Transverse colon (tissue), 4 donors: ENCODE measurements at places on chromosomes 4 and X. TPM values are rescaled to one million over a fixed set of nuclear protein-coding genes. Genes with fewer than 3 reads are reported as not detected.

HS3ST1 gene
- 3.2 TPM for total RNA-seq

SASH3 gene
- 1.6 TPM for total RNA-seq

GRCh38 chrX:137988470-137988869 is 422.5 kb downstream of the ZIC3 start:
- H3K4me1 ChIP-seq: no peaks in the 10 kb centered on the region
- H3K4me3 ChIP-seq: no peak overlapping the region
- H3K36me3 ChIP-seq: no peaks in the 10 kb centered on the region
- H3K27me3 ChIP-seq: no peaks in the 10 kb centered on the region
- no peak for DNase-seq

DNA sequence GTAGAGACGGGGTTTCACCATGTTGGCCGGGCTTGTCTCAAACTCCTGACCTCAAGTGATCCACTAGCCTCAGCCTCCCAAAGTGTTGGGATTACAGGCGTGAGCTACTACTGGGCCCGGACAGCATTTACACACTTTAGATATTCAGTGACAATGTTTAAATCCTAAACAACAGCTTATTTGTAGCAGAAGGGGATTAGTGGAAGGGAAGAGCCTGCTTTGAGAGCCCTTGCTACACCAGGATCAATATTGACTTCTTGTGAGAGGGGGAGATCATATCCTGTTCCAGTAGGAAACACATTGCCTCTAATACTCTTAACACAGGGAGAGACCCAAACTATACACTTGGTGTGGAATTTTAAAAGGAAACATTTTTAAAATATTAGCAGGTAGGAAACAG is 7.1 kb downstream of the MGST2 start:
- no peak for DNase-seq
- H3K4me3 ChIP-seq: no peak overlapping the region
- no peaks in the 10 kb centered on the region for H3K36me3 ChIP-seq
- H3K27ac ChIP-seq: no peak overlapping the region
- H3K27me3 ChIP-seq: no peaks in the 10 kb centered on the region

TEC gene
- 1.2 TPM for total RNA-seq

GRCh38 chrX:39631276-39632229 is 466.2 kb downstream of the BCOR start:
- no peaks in the 10 kb centered on the region for H3K4me1 ChIP-seq
- no peaks in the 10 kb centered on the region for H3K27me3 ChIP-seq
- no peak overlapping the region for H3K27ac ChIP-seq
- no peak for DNase-seq
- no peaks in the 10 kb centered on the region for H3K36me3 ChIP-seq
- no peak overlapping the region for H3K4me3 ChIP-seq

- H3K27ac ChIP-seq: no peak overlapping the region
- no peak for DNase-seq
- H3K4me3 ChIP-seq: no peak overlapping the region
- H3K4me1 ChIP-seq: no peaks in the 10 kb centered on the region
- no peaks in the 10 kb centered on the region for H3K27me3 ChIP-seq
- H3K36me3 ChIP-seq: no peaks in the 10 kb centered on the region
Measured at GRCh38 chr4:92199135-92199534, 104.6 kb upstream of the GRID2 start.

- no peak overlapping the region for H3K4me3 ChIP-seq
- DNase-seq: no peak
- H3K4me1 ChIP-seq: no peaks in the 10 kb centered on the region
- no peaks in the 10 kb centered on the region for H3K36me3 ChIP-seq
- H3K27me3 ChIP-seq: no peaks in the 10 kb centered on the region
Measured at GRCh38 chrX:1587161-1587560, 4.2 kb upstream of the AKAP17A start.

- H3K4me1 ChIP-seq: no peaks in the 10 kb centered on the region
- no peak for DNase-seq
- H3K27ac ChIP-seq: no peak overlapping the region
- H3K36me3 ChIP-seq: no peaks in the 10 kb centered on the region
Measured at GRCh38 chr4:146369446-146369845, 152.3 kb downstream of the SLC10A7 start.

GRCh38 chrX:138067415-138067814 is 501.5 kb downstream of the ZIC3 start:
- H3K27ac ChIP-seq: no peak overlapping the region
- no peaks in the 10 kb centered on the region for H3K27me3 ChIP-seq
- no peak for DNase-seq
- no peak overlapping the region for H3K4me3 ChIP-seq
- H3K36me3 ChIP-seq: no peaks in the 10 kb centered on the region
- H3K4me1 ChIP-seq: no peaks in the 10 kb centered on the region

GRCh38 chr4:87802858-87803257 is 3.5 kb downstream of the IBSP start:
- H3K4me1 ChIP-seq: no peaks in the 10 kb centered on the region
- H3K27me3 ChIP-seq: no peaks in the 10 kb centered on the region
- no peaks in the 10 kb centered on the region for H3K36me3 ChIP-seq
- no peak for DNase-seq

PHKA1 gene
- 3.0 TPM for total RNA-seq

DNA sequence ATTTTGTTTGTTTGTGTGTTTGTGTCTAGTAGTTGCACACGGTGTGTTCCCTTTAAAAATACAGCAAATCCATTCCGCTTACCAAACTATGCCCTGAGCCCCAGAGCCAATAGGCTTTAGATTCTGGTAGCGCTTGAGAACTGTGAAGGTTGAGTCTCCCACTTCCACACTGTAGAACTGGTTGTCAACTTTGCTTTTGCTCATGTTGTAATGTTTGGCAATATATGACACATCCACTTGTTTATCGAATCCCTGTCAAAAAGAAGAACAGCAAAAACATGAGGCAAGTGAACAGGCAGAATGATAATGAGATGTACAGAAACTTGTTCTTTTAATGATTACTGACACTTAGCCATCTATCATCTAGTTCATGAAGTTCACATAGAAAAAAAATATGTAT is 200.6 kb downstream of the MAPK10 start:
- no peaks in the 10 kb centered on the region for H3K36me3 ChIP-seq
- no peak overlapping the region for H3K4me3 ChIP-seq
- no peaks in the 10 kb centered on the region for H3K27me3 ChIP-seq
- H3K27ac ChIP-seq: no peak overlapping the region
- no peak for DNase-seq

- no peaks in the 10 kb centered on the region for H3K4me1 ChIP-seq
- no peaks in the 10 kb centered on the region for H3K27me3 ChIP-seq
- H3K4me3 ChIP-seq: no peak overlapping the region
- no peak overlapping the region for H3K27ac ChIP-seq
- no peaks in the 10 kb centered on the region for H3K36me3 ChIP-seq
Measured at GRCh38 chr4:25803720-25804225, 59.0 kb downstream of the SEL1L3 start.

- no peaks in the 10 kb centered on the region for H3K36me3 ChIP-seq
- H3K27ac ChIP-seq: no peak overlapping the region
- DNase-seq: no peak
- no peak overlapping the region for H3K4me3 ChIP-seq
- no peaks in the 10 kb centered on the region for H3K27me3 ChIP-seq
Measured at GRCh38 chrX:139023531-139023930, 312.0 kb upstream of the FGF13 start.

DNA sequence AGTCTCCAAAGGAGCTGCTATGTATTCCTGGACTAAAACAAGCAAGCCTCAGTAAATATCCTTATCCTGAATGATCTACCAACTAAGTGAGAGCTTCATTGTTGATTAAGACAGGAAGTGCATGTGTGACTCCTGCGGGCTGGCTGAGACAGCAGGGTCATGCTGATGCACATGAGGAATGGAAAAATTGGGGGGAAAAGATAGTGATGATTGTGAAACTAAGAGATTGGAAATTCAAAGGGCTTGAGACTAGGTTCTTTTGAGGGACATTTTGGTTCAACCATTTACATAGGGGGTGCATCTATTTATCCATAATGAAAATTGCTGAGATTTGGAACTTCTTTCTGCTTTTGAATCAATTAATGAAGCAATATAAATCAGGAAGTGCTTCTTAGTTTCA is 61.1 kb upstream of the C1QTNF7 start:
- H3K27me3 ChIP-seq: no peaks in the 10 kb centered on the region
- H3K4me1 ChIP-seq: no peaks in the 10 kb centered on the region
- no peak overlapping the region for H3K27ac ChIP-seq
- no peaks in the 10 kb centered on the region for H3K36me3 ChIP-seq
- DNase-seq: no peak

DNA sequence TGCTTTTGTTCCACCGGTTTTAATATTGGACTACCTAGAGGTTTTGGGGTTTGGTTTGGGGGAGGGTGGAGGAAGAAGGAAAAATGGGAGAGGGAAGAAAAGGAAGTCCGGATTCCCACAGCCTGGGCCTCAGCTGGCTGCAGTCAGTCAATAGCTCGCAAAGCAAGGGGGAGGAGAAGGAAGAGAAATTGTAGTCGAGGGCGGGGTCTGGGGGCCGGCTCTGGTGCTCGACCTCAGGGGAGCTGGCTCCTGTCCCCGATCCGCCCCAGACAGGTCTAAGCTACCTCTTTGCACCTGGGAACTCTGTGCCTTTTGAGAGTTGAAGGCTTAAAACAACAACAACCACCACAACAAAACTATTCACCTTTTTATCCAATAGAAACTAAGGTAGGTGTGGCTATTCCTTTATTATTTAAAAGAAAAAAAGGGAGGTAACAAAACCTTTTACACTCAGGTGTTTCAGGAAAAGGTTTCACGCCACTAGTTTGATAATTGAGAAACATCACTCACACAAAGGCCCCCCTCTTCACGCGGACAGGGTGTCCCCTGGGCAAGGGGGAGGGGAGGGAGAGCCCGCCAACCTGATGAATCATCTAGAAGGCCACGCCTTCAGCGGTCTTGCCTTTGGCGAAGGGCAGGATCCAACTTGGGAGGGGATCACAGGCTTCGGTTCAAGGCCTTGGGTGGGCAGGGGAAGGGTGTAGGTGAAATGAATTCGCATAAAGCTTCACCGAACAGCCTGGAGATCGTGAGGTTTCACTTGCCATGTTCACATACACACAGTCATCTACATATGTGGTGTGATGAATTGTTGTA is 1.6 kb upstream of the LNX1 start:
- H3K27ac ChIP-seq: peak overlapping the region; percentile 80
- DNase-seq: peak; percentile 69
- peak overlapping the region; percentile 34 for H3K4me3 ChIP-seq
- no peaks in the 10 kb centered on the region for H3K36me3 ChIP-seq
- H3K27me3 ChIP-seq: no peaks in the 10 kb centered on the region

DNA sequence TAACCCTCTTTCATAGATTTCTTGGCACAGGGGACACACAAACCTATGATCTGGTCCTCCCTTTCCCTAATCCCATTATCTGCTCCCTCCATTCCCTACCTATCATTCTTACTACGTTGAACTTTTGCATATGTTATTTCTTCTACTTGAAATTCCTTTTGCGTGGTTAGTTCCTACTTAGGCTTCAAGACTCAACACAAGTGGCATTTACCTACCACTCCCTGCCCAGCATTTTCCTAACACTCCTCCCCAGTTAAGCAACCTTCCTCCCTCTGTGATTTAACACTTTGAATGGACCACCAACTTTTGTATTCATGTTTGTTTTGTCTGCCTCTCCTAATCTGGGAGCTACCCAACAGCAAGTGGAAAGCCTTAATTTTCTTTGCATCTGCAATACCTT is 1113.7 kb downstream of the STIM2 start:
- no peaks in the 10 kb centered on the region for H3K4me1 ChIP-seq
- H3K4me3 ChIP-seq: no peak overlapping the region
- no peaks in the 10 kb centered on the region for H3K27me3 ChIP-seq
- H3K27ac ChIP-seq: no peak overlapping the region
- H3K36me3 ChIP-seq: no peaks in the 10 kb centered on the region
- DNase-seq: no peak

GRCh38 chr4:120071192-120071795 is 4.6 kb upstream of the MAD2L1 start:
- H3K36me3 ChIP-seq: no peaks in the 10 kb centered on the region
- H3K27ac ChIP-seq: no peak overlapping the region
- DNase-seq: peak; percentile 30
- no peaks in the 10 kb centered on the region for H3K27me3 ChIP-seq
- H3K4me1 ChIP-seq: peaks cover 9% of the 10 kb centered on the region

GRCh38 chrX:3713225-3713936 is at the start of gene PRKX:
Gene PRKX (minus strand): TSS chrX:3713649. CDS start chrX:3713253, 396 bp downstream.
- peak; percentile 78 for DNase-seq
- H3K4me3 ChIP-seq: peak within 1 kb of the TSS; percentile 78
- no peaks in the 10 kb centered on the region for H3K27me3 ChIP-seq
- peaks cover 16% of the 10 kb centered on the region for H3K4me1 ChIP-seq
- H3K27ac ChIP-seq: peak within 1 kb of the TSS; percentile 86

DNA sequence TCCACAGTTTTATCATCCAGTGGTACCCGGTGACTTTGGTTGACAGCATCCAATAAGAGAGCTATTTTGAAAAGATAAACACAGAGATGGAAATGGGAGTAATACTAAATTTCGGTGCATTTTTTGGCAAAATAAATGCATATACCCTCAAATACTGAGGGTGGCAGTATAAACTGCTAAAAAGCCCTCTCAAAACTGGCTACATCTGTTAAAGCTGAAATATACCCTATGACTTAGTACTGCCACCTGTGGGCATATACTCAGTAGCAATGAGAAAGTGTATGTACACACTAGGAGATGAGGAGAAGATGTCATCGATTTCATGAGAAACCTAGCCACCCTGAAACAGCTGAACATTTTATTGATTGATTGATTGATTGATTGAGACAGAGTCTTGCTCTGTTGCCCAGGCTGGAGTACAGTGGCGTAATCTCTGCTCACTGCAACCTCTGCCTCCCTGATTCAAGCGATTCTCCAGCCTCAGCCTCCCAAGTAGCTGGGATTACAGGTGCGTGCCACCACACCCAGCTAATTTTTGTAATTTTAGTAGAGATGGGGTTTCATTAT is 12.2 kb upstream of the TMEM128 start:
- no peaks in the 10 kb centered on the region for H3K36me3 ChIP-seq
- no peaks in the 10 kb centered on the region for H3K4me1 ChIP-seq
- no peak overlapping the region for H3K4me3 ChIP-seq

- no peak overlapping the region for H3K4me3 ChIP-seq
- H3K4me1 ChIP-seq: no peaks in the 10 kb centered on the region
- no peak overlapping the region for H3K27ac ChIP-seq
- no peak for DNase-seq
- no peaks in the 10 kb centered on the region for H3K36me3 ChIP-seq
Measured at GRCh38 chrX:102338162-102338561, 91.2 kb downstream of the NXF2 start.

GRCh38 chrX:153669174-153669890 is 4.3 kb downstream of the PNCK start:
- H3K36me3 ChIP-seq: no peaks in the 10 kb centered on the region
- H3K27ac ChIP-seq: no peak overlapping the region
- H3K4me3 ChIP-seq: no peak overlapping the region
- H3K4me1 ChIP-seq: no peaks in the 10 kb centered on the region
- no peak for DNase-seq

- peaks cover 55% of the 10 kb centered on the region for H3K4me1 ChIP-seq
- no peaks in the 10 kb centered on the region for H3K27me3 ChIP-seq
- H3K27ac ChIP-seq: peak overlapping the region; percentile 85
- H3K4me3 ChIP-seq: no peak overlapping the region
- H3K36me3 ChIP-seq: no peaks in the 10 kb centered on the region
Measured at GRCh38 chr4:38130884-38131283, 170.7 kb downstream of the PTTG2 start.
